Activated naive CD4-positive, alpha-beta T cell treated with anti-CD3 and anti-CD28 coated beads, Interleukin-2, amount 50 U/mL, for 72 hours (primary cell): ENCODE measurements at places on chromosomes 11 and 22. TPM values are rescaled to one million over a fixed set of nuclear protein-coding genes. Genes with fewer than 3 reads are reported as not detected.

- DNase-seq, result no peak
Measured at GRCh38 chr22:17785185-17786184, 11.2 kb upstream of the BID start.

DNA sequence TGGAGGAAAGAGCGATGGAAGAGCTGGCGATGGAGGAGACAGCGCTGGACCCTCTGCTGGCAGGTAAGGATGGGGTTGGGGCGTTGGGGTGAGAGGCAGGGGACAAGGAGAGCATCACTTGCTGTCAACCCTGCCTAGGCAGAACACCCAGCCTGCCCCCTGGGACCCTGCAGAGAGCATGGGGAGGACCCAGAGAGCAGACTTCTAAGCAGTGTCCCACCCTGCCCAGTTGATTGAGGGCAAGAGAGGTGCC, 111.6 kb upstream of the ANO1 start:
- DNase-seq, result no peak

The CSRP3 gene
- total RNA-seq, result not detected

DNA sequence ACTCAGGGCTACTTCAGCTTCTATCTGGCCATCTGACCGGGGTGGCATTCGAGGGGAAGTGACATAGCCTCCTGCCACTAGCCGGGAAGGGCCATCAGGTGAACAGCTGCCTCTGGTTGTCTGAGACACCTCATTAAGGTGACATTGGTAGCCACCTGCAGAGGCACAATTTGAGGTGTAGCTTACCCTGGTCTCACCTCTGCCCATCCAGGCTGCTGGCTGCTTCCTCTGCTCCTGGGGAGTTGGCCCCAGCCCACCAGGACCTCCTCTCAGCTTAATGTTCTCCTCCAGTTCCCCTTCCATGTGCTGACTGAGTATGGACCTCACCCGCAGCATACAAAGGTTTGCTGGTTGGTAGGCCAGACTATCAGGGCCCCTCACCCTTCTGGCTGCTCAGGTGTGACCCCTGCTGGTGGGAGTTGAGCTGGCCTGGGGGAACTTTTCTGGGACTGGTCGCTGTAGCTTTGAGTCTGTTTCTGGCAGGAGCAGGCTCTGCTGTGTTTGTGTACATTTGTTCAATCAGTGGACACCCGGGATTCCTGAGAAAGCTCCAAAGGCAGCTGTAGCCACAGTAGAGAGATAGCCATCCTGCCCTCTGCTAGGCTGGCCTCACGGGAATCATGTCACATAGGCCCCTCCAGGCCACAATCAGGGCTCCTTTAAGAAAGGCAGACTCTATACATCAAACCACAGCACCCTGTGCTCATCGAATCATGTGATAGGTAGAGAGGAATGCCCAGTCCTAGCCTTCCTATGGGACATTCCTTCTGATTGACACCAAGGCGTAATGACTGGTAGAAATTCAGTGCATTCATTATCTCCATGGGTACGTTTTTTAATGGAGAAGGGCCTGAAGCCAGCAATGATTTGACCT, 295.1 kb upstream of the PLET1 start:
- peak; percentile 83 for DNase-seq

The RIMBP3B gene
- total RNA-seq, result 0.27 TPM

GRCh38 chr11:1224111-1224490, 1.2 kb downstream of the MUC5B start:
- peak; percentile 48 for DNase-seq

DNA sequence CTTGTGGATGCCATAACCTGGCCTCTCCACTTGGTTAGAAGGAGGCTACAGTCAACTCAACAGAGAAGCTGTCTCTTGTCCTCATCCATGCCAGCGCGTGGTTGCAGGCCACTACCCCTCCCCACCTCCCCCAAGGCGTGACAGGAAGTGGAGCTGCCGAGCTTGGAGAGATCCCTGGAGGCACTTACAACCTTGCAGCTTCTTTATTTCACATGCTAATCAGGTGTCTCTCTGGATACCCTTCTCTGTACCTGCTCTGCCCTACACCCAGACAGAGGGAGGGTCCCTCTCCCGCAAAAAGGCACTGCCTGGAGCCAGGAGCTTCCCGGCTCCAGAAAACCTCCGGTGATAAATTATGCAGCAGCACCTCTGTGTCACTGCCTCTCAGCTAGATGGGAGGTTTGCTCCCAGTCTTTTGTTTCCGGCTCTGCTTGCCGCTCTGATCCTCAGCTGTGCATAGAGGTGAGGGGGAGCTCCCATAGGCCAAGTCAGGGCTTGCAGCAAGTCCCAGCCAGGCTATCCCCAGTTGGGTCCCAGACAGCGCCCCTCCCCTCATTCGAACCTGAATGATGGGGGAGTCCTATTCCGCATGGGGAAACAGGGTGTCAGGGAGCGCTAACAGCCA, 5.7 kb downstream of the LRP4 start:
- no peak for DNase-seq

The C11orf54 gene
- 55.0 TPM for total RNA-seq
